ENCODE measurements at places on chromosomes 7 and 10.

DNA sequence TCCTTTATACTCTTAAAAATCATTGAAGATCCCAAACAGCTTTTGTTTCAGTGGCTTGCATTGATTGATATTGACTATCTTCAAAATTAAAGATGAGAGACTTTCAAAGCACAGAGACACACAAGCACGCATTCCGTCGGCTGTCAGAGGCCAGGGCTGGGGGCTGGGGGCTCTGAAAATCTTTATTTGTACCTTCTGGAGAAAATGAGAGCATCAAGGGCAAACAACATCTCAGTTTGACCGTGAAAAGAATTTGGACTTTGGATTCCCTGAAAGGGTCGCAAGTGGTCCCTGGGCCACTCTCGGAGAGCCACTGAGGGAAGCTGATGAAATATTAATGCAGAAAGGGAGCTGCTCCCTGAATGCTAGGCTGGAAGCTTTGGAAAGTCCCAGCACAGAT is 96.4 kb downstream of the CHST15 start:
- no peak for DNase-seq

DNA sequence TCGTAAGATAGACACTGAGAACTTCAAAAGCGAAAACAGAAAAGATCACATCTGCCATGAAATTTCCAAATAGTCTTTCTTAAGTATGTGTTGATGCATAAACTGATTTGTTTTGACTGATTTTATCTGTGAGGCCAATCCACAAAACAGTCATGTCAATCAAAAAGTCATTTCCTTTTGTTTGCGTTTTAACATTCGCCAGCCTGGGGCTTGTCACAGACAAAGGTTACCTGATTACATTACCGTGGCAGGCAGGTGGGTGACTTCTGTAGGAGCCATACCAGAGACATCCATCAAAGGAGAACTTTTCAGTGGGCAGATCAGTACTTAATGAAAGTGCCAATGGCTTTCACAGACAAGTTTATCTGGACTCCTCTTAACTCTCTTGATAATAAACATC is 45.5 kb upstream of the BET1 start:
- DNase-seq = no peak

- DNase-seq = no peak
Observed at GRCh38 chr7:95201727-95202126, 122.6 kb downstream of the PON1 start.

DNA sequence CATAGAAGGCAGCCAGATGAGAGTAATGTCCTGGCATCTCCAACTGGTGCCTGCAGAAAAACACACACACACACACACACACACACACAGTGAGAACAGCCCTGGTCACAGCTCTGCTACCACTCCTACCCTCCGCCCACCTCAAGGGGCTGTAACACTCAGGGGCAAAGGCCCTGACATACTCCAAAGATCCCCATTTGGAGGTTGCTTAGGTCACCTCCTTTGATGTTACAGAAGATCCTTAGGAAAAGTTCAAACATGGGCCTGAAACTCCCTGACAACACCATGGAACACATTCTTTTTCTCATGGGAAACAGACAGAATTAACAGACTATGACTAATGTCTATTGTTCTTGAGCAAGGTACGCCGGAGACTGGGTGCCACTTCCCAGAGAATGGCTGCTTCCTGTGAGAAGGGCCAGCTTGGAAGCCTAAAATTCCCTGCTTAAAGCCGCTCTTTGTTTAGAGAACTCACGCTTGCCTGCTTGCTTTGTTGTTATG is 27.7 kb downstream of the DENND11 start:
- DNase-seq = no peak

DNA sequence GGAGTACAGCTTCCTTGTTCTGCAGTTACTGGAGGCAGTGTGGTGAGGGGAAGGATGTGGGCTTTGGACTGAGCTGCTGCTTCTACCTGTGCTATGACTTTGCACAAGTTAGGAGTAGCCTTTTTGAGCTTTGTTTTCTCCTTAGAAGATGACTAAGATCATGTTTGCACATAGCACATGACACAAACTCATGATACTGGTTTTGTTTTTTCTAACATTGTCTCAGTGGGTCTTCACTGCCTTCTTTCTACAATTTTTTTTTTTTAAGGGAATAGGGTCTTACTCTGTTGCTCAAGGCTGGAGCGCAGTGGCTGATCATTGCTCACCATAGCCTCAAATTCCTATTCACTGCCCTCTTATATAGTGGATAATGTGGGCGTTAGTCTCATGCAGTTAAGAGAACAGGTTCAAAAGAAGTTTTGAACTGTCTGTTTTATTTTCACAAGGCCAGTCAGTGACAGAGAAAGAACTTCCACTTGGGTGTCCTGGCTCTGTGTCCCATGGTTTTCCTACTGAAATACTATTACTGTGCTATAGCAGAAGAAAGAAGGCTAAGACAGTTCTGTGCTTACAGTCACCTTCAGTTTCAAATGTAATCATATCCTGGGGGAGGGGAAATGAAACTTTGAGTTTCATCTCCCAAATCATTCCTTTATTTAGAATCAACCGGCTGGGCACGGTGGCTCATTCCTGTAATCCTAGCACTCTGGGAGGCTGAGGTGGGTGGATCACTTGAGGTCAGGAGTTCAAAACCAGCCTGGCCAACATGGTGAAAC is 72.0 kb downstream of the KAT6B start:
- DNase-seq = no peak

DNA sequence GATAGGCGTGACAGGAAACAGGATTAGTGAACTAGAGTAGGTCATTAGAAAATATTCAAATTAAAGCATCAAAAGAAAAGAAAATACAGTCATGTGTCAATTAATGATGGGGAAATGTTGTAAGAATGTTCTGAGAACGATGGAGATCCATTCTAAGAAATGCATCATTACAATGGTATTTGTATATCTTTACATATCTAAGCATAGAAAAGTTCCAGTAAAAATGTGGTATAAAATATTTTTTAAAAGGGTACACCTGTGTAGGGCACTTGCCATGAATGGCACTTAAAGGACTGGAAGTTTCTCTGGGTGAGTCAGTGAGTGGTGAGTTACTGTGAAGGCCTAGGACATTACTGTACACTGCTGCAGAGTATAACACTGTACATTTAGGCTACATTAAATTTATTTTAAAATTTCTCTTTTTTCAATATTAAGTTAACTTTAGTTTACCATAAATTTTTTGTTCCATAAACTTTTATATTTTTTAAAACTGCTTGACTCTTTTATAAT is 282.5 kb downstream of the BMPER start:
- DNase-seq = no peak

GRCh38 chr7:76054123-76055120 is 6.5 kb downstream of the MDH2 start:
- DNase-seq = peak; percentile 17

GRCh38 chr10:80642661-80643060 is 105.0 kb downstream of the SH2D4B start:
- DNase-seq = no peak

- DNase-seq = no peak
Observed at GRCh38 chr10:106402458-106402857, 762.0 kb downstream of the SORCS1 start.

DNA sequence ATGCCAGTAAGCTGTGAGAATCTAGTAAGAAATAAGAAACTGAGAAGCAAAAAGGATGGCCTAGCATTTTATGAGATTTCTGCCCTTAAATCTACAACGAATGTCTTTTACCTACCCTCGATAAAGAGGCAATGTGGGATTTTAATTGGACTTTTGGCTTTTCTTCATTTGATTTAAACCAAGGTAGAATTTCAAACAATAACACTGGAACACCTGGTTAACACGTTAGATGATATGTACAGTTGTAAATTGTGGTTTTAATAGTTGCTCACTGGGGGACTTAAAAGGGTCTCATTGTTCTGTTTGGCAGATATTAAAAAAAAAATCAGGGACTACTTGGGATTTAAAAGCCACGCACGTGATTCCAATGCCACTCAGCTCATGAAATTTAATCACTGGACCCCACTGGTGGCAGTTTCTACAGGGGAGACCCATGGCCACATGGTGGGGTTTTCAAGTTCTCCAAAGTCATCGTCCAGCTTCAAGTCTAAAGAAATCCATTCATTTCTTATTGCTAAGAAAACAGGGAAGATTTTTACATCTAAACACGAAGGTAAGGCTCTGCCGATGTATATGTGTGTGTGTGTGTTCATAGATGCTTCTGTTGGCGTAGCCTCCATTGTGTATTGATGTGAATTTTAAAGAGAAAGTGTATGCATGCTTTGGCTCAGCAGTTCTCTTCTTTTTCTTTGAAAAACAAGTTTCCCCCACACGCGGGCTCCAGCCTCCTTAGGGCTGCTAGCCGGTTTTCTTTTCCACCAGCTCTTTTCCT is 588.6 kb upstream of the MKI67 start:
- no peak for DNase-seq

DNA sequence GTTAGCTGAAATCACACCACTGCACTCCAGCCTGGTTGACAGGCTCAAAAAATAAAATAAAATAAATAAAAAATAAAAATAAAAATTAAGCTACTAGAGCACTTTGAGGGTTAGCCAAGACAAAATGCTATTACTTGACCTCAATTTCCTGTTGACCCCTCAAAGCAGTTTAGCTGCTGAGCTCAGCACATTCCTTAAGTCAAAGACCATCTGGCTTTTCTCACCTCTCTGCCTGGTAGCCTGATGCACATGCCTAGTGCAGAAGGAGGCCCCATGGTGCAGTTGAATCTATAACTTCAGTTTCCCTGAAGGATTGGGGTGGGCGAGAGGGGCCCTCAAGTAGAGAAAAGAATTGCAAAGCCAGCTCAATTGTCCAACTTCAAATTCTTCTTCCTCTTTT is 211.1 kb upstream of the GALNT17 start:
- DNase-seq = no peak

DNA sequence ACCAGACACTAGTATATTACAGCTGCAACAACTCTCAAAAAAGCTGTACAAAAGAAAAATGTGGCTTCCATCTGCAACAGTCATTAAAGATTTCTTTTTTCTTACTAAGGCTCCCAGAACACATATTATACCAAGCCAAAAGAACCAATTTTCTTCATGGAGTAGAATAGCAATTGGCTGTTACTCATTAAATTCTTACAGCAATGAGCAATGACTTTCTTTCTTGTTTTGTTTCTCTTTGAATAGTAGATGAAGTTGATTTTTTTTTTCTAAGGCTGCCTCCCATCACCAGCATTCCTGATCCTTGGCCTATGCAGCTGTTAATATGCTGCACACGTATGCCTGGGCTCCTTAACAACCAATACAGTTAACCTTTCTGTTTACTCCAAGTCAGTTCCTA is 36.6 kb upstream of the SPOCK2 start:
- DNase-seq = peak; percentile 51

GRCh38 chr7:30019387-30019786 is 7.1 kb downstream of the FKBP14 start:
- no peak for DNase-seq

DNA sequence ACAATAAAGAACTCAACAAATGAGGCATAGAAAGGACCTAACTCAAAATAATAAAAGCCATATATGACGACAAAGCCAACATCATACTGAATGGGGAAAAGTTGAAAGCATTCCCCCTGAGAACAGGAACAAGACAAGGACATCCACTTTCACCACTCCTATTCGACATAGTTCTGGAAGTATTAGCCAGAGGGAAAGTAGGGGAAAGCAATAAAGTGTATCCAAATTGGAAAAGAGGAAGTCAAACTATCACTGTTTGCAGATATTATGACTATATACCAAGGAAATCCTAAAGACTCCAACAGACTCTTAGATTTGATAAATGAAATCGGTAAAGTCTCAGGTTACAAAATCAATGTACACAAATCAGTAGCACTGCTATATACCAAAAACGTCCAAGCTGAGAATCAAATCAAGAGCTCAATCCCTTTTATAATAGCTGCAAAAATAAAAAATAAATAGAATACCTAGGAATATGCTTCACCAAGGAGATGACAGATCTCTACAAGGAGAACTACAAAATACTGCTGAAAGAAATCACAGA is 4.8 kb downstream of the ANXA7 start:
- no peak for DNase-seq

GRCh38 chr10:110852255-110852896 is 19.4 kb upstream of the PDCD4 start:
- no peak for DNase-seq

DNA sequence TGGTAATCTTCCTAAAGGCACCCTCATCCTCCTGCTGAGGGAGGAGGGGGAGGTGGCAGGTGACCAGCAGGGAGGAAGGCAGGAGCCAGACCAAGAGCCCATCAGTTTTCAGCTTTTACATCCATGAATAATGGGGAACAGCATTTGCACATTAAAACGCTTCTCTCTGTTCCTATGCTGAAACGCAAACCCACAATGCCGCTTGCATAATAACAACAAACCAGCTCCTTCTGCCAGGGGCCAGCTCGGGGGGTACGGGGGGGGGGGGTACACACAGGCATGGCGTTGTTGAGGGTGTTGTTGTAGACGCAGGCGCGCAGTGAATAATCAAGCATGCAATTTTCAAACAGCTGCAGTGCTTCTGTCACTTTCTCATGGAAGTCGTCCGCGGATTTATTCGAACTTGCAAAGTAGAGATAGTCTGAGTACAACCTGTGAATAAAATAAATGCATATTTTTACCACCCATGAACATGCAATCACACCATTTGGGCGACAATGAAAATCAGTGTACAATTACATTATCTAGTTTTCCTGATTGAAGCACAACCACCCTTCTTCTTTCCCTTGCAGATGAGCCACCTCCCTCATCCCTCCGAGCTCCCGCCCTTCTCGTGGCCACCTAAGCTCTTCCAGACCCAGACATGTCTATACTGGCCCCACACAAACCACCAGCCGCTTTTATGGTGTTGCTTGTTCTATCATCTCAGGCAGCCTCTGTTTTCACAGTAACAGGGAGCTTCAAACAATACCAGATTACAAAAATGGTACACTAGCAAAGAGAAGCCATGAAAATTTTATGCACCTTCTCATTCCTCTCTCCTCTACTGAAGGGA is 72.2 kb downstream of the CHST15 start:
- no peak for DNase-seq

DNA sequence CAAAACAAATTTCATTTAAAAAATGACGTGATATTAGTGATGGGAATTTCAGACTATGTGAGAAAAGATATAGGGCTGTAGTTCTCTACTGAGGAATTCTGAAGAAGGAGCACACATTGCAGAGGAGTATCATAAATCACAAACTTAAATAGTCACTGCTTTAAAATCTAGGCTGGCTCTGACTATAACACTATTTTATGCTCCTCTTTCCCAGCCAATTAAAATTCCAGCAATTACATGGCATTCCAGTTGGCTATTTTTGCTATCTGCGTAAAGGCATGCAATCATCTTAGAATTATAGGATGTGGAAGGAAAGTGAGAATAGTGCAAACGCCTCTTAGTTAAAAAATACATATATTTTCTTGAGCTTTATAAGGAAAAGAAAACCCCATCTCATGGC is 123.1 kb downstream of the GNAI1 start:
- DNase-seq = no peak

- no peak for DNase-seq
Observed at GRCh38 chr10:10490581-10490980, 527.1 kb upstream of the CELF2 start.

DNA sequence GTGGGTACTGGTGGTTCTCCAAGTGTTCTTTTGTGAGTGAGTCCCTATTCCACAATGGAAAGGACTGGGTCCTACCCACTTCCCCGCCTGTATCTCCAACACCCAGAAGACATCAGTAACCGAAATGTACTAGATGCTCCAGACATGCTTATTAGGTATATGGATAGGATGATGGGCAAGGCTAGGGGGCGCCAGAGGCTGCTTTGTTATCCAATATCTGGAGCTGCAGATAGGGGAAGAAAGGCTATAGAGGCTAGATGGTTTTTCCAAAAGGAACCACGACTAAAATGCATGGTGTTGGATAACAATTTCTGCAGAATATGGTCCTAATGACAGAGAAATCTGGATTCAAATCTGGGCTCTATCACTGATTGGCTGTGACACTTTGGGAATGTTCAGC is 56.2 kb upstream of the TM9SF3 start:
- DNase-seq = no peak

- DNase-seq = no peak
Observed at GRCh38 chr7:38002689-38003088, 82.2 kb downstream of the EPDR1 start.
